Kidney capillary endothelial cell (primary cell): ENCODE measurements at places on chromosomes 16 and 17.
A peak's percentile ranks its signal among the peaks of the same experiment; 100 is the strongest.

- no peak for DNase-seq
Observed at GRCh38 chr17:4054446-4054845, 88.4 kb downstream of the ZZEF1 start.

DNA sequence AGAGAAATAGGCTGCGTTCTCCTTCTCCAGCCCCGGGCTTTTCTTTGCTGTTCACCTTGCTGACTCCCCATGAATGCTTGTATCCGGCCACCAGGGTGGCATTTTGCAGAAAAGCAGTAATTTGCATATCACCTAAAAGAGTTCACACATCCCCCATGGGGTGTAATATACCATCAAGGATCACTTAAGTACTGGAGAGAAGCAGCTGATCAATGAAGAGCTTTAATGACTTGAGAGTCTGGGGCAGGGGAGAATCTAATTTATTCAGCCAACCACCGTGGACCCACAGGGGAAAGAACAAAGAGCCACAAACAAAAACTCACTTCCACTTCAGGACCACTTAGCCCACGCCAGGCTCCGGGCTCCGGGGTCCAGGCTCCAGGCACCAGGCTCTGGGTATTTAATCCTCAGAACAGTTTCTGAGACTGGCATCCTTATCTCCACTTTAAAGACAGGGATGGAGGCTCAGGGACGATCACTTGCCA lies 33.9 kb upstream of the SEC14L1 start:
- DNase-seq: no peak

DNA sequence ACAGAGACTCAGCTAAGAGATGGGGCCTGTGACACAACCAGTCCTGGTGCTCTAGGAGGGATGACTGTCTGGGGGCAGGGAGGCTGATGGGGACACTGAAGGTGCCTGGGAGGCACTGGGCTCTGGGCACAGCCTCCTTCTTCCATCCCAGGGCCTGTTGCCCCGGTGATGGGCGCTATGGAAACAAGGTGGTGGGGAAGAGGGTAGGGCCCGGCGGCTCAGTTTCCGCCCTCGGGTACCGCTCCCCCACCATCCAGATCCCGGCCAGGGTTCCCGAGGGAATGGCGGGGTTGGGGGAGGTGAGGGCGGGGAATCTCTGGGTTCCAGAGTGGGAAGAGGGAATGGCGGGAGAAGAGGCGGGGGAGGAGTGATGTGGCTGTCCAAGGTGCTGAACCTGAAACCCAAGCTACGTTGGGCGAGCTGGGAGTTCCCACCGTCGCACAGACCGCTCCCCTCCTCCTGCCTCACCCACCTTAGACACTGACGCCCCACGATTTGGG lies 981 bp downstream of the KCNH4 start:
- DNase-seq: peak; percentile 38

GRCh38 chr17:57037411-57037810 lies 47.6 kb upstream of the AKAP1 start:
- DNase-seq: no peak

DNA sequence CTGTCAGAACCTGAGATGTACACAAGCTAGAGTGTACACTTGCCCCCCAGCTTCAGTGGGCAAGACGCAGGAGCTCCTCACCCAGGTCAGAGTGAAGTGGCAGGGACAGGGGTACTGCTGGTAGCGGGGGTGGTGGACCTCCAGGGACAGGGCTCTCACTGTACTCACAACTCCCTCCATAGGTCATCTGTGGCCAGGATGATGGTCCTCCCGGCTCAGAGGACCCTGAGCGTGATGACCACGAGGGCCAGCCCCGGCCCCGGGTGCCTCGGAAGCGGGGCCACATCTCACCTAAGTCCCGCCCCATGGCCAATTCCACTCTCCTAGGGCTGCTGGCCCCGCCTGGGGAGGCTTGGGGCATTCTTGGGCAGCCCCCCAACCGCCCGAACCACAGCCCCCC lies 2.7 kb downstream of the NXPH3 start:
- DNase-seq: no peak

- no peak for DNase-seq
Observed at GRCh38 chr17:43469145-43469544, 14.6 kb upstream of the DHX8 start.

GRCh38 chr17:13734880-13735279 lies 133.2 kb upstream of the HS3ST3A1 start:
- no peak for DNase-seq

GRCh38 chr17:41695954-41696757 lies 7.5 kb downstream of the EIF1 start:
- peak; percentile 82 for DNase-seq

DNA sequence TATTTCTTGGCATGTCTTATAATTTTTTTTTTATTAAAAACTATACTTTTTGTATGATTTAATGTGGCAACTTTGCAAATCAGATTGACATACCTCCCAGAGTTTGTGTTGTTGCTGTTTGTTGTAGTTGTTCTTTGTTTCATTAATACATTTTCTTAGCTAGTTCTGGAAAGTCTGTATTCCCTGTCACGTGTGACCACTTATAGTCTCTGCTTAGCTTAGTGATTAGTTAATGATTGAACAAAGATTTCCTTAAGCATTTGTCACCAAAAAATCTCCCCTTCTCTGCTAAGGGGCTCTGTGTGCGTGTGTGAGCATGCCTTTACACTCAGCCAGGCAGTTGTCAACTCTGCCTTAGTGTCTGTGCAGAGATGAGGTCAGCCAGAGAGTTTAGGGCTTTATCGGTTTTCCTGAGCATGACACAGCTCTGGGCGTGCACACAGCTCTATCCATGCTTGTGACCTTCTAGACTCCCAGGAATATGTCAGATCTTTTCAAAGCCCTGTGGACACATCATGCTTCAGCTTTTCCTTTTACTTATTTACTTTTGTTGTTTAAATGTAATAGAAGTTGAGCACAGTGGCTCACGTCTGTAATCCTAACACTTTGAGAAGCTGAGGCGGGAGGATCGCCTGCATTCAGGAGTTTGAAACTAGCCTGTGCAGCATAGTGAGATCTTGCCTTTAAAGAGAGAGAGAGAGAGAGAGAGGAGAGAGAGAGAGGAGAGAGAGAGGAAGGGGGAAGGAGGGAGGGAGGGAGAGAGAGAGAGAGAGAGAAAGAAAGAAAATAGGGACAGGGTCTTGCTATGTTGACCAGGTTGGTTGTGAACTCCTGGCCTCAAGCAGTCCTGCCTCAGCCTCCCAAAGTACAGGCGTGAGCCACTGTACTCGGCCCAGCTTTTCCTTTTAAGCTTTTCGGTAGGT lies 21.9 kb downstream of the DNAI2 start:
- peak; percentile 20 for DNase-seq

DNA sequence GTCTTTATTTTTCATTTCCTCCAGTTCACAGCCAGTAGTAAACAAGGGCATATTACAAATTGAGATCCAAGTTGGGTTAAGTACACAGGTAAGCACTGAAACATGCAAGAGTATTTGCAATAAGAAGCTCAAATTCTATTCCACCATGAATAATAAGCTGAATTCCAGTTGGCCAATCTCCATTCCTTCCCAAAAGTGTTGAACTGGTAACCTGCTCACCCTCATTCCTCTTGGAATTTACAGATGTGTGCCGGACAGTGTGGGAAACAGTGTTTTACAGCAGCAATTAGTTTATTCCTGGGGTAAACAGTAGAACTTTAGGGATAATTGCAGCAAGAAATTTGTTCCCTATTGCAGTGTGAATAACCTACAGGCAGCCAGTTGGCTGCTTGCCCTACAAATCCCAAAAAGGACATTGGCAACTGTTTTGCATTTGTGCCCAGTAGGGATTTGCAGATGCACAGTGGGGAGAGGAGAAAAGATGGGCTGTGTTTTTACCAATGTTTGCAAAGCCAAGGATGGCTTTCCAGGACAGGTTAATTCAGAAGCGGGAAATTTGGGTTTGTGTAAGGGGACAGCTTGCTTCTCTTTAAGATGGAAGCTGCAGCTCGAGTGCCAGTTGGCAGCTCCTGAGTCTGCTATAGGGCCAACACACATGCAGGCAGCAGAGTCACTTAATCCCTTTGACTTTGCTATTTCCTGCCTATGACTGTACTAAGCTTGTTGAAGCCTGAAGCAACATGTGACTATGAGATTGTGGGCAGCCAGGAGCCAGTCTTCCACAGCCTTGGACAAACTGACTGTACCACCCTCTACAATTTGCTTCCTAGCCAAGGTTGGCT lies 318.9 kb downstream of the MAP2K6 start:
- DNase-seq: peak; percentile 89

DNA sequence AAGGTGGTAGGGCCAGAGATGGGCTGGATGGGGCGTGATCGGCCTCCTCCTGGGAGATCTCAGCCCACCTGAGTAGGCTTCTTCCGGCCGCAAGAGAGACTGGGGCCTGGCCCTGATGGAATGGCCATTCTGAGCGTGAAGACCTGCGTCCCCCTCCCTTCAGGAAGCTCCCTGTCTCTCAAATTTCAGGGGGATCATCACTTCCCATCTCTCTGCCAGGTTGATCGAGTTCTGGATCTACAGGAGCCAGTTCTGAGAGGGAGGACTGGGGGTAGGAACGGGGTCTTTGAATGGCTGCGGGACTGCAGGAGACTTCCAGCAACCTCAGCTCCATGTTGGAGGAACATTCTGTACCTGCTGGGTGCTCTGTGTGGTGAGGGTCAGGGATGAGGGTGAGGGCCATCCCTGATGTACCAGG lies 9.3 kb upstream of the GSDMA start:
- no peak for DNase-seq

DNA sequence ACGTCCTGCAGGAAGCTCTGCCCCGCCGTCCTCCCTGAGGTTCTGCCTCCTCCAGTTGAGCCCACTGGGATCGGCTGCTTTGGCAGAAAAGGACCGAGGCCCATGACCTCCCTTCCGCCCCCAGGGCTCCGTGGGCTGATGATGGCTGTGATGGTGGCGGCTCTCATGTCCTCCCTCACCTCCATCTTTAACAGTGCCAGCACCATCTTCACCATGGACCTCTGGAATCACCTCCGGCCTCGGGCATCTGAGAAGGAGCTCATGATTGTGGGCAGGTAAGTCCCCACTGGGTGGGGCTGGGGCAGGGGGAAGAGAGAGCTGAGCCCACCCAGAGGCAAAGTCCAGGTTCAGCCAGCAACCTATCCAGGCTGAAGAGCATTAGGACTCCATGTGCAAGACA lies 61.1 kb downstream of the SLC5A11 start:
- no peak for DNase-seq

DNA sequence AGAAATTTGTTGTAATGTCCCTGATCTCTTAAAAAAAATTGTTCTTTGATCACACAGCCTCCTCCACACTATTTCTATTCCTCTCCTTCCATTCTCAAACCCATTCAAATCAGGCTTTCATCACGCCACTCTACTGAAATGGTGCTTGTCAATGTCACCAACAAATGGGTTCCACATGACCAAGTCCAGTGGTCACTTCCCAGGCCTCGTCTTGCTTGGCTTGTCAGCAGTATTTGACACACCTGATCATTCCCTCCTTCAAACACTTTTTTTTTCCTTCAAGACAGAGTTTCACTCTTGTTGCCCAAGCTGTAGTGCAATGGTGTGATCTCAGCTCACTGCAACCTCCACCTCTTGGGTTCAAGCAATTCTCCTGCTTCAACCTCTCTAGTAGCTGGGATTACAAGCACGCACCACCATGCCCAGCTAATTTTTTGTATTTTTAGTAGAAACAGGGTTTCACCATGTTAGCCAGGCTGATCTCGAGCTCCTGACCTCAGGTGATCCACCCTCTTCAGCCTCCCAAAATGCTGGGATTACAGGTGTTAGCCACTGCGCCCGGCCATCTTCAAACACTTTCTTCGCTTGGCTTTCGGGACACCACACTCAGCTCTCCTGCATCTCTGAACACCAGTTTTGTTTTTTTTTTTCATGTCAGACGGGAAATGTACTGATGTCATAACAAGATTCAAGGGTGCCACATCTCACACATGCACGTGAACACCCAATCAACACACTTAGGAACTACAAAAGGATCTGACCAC lies 18.3 kb downstream of the NQO1 start:
- no peak for DNase-seq

GRCh38 chr16:84505249-84506187 lies 1.1 kb upstream of the MEAK7 start:
- no peak for DNase-seq

DNA sequence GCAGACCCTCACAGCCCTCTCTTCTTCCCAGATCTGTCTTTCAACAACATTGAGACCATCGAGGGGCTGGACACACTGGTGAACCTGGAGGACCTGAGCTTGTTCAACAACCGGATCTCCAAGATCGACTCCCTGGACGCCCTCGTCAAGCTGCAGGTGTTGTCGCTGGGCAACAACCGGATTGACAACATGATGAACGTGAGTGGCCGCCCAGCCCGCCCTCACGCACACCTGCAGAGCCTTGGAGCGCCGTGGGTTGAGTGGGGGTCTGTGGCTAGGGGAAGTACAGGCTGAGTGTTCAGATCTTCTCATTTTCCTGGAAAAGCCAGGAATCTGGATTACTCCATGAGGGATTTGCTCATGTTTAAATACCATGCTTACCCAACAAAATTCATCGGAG lies 15.2 kb downstream of the DRC3 start:
- DNase-seq: no peak

DNA sequence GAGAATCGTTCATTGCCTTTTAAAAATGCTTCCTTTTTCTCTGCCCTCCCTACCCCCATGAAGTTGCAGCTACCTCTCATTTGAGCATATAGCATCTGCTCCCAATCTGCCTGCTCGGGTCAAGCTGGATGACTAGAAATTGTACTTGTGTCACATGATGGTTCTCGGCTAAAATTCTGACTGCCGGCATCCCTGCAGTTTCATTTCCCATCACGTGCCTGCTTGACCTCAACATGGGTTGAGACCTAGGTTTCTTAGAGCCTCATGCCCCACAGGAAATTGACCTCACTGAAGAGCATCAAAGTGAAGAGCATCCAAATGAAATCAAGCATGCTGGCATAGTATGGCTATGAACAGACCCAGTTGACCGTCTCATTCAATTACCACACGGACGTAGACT lies 581.6 kb upstream of the PSMD7 start:
- DNase-seq: no peak

GRCh38 chr16:85364323-85365040 lies 248.6 kb upstream of the GSE1 start:
- peak; percentile 63 for DNase-seq

- no peak for DNase-seq
Observed at GRCh38 chr17:80762076-80762475, 217.4 kb downstream of the RPTOR start.

GRCh38 chr17:80453998-80454556 lies 22.3 kb downstream of the NPTX1 start:
- no peak for DNase-seq

DNA sequence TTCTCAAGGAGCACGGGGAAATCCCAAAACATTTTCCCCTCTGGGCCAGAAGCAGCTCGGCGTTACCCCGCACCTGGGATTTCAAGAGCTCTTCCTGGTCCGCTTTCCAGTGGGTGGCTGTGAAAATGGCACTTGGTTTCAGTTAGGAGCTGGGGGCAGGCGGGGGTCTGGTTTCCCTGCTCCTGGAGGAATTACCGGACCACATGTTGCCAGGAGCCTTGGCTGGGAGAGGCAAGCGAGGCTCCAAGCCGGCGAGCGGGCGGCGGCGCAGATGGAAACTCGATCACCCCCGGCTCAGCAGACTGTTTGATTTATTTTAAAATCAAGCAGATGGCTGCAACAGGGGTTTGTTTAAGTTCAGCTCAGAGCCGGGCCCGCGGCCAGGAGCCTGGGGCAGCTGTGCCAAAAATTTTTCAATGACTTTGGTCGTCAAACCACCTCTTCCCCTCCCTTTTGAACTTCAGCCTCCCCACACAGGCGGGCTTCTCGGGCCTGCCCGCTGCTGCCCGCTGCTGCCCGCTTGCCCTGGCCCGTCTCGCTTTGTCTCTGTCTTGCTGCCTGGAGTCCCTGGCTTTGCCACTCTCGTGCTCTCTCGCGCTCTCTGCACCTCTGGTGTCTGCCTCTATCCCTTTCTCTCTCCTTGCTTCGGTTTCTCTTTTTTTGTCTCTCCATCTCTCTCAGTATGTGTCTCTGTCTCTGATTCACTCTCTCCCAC lies 108.0 kb upstream of the CIBAR2 start:
- DNase-seq: peak; percentile 45
